Effector CD4-positive, alpha-beta T cell (primary cell): ENCODE measurements at places on chromosomes 5 and 9.

DNA sequence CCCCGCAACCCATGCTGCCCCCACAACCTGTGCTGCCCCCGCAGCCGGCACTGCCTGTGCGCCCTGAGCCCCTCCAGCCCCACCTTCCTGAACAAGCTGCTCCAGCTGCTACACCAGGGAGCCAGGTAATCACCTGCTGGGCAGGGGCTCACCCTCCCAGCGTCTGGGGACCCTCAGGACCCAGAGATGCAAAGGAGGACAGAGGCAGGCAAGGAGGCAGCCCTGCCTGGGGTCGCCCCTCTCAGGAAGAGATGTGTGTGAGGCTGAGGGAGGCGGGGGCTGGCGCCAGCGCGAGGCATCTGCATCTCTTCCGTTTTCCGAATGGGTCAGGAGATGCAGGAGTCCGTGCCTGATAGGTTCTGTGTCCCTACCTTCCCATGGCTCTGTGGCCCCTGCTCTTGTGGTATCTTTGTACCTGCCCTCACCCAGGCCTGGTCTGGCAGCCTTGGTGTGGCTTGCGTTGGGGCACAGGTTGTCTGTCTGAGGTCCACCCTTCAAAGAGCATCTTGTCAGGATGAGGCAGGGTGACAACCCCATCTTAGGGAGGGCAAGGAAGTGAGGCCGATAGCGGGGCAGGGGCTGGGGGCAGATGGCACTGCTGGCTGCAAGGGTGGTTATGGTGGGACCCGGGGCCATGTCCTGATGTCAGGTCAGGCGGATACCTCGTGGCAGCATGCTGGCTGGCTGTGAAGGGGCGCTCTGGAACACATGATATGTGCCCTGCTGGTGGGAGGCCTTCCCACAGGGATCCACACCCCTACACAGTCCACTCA, 75.7 kb downstream of the WNK2 start:
- no peak for DNase-seq

DNA sequence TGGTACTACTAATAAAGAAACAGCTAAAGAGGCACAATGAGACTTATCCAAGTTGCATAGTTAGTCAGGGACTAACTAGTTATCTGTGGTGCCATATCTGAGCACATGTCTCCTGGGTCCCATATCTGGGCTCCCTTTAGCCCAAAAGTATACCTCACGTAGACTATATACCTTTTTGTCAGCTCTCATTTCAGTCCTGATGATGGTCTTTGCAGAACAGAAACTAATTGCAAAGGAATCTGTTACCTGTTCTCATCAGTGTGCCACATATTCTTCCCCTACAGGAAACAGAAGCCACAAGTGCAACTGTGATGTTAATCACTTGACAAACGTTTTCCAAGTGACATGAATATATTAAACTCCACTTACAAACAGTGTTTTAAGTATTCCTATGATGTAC, 395.2 kb downstream of the KIAA0825 start:
- DNase-seq = no peak

GRCh38 chr5:54090495-54091120, 219.8 kb downstream of the ARL15 start:
- DNase-seq = no peak

DNA sequence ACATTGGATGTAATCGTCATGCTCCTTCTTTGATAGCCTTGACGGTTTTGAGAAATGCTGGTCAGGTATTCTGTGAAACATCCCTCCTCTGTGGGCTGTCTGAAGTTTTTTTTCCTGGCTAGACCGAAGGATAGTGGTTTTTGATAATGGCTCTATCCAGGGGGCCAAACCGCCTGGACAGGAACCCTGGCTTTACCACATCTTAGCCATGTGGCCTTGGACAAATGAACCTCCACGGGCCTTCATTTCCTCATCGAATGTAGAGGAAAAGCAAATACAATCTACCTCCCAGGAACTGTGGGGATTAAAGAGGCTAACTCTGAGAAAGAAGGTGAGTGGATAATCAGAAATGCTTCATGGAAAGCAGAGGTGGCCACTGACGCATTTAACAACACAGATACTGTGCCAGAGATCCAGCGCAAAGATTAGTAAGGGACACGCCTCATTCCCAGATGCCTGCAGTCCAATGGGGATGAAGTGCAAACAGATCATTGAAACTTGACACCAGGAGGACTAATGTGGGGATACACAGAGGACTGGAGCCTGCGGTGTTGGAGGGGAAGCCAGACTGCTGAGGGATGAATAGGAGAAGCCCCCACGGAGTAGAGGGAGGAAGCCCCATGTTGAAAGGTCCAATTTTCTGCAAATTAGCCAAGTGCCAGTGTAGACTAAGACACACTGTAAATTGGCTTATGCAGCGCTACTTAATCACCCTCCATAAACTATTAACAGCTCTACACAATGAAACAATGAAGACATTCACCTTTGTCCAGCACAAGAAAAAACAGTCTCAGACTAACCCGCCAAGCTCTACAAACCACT, 41.6 kb downstream of the MYO10 start:
- no peak for DNase-seq

DNA sequence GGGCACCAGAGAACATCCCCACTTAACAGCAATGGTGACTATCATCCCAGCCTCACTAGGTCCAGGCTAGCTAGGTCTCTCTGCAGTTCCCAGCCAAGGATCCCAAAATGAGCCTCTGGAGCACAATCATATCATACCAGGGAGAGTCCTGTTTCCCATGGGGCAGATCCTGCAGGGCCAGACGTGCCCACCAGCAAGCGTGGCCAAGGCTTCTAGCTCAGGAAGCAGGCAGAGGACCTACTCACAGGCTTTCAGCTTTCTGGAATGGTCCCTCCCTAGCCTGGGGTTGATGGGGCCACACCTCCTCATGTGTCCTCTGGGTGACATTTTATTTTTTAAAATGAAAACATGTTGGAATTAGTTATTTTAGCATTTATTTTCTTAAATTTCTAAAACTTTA, 45.7 kb upstream of the PITX1 start:
- DNase-seq = no peak

GRCh38 chr9:124386201-124386600, 29.0 kb downstream of the PSMB7 start:
- DNase-seq = no peak

- no peak for DNase-seq
These were observed 28.5 kb upstream of the CETN3 start for GRCh38 chr5:90438100-90438499.

DNA sequence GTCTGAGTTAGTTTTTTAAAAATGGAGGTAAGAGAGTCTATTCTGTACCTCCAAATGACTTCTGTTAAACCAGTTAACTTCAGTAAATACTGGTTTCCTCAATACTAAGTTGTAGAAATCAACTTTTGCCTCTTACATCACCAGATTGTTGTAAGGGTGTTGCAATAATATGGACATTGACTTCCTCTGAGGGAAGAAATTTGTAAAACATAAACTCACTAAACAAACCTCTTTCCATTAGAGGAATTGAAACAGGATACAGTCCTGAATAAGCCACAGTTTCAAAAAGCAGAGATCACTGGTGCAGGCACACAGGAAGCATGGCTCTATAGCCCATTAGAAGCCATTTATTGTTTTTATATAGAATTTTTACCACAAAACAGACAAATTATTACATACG, 32.7 kb upstream of the SLCO6A1 start:
- DNase-seq = no peak

DNA sequence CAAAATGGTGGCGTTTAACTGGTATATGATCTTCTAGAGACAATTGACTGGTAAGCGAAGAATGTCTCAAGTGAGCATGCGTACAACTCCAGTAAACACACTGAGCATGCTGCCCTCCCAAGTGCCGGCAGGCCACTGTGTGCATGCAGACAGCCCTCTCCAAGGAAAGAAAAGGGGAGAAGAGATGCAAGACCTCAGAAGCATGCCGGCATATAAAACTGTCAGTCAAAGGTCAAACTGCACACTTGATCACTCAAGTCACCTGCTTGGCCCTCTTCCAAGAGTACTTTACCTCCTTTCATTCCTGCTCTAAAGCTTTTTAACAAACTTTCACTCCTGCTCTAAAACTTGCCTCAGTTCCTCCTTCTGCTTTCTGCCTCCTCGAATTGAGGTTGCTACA, 910.2 kb downstream of the TAF11L14 start:
- no peak for DNase-seq

DNA sequence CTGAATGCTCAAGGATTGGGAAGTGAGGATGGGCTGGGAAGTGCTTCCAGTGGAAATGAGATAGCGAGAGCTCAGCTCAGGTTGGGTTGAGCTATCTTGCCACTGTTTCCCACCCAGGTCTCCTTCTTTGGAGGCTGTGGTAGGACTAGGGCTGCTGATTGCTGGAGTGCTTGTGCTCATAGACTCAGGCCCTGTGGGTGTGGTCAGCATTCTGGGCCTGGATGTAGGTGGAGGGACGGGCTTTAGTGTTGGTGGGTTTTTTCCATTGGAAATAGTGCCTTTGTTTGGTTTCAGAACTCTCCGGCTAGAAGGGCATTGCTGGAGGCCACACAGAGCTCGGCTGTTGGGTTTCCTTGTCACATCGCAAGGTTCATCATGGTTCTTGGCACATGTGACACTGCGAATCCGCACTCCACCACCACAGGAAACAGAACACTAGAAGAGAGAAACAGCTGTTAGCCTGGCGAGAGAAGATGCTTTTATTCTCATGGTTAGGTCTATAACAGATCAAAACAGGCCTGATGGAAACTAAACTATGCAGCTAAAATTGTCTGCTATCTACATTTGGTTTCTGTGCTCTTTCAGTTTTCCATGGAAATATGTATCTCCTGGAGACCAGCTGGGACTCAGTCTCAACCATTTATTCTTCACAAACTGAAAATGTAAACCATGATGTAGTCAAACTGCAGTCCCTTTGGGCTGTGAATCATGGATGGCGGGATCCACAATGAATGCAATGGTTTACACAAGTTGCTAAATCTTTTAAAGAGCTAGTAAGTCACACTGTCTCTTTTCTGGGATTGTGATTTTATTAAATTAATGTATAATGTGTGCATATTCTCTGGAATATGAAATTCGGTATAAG, 136.2 kb downstream of the TARS1 start:
- DNase-seq = no peak

GRCh38 chr9:19492775-19493173, 84.0 kb downstream of the ACER2 start:
- DNase-seq = no peak

DNA sequence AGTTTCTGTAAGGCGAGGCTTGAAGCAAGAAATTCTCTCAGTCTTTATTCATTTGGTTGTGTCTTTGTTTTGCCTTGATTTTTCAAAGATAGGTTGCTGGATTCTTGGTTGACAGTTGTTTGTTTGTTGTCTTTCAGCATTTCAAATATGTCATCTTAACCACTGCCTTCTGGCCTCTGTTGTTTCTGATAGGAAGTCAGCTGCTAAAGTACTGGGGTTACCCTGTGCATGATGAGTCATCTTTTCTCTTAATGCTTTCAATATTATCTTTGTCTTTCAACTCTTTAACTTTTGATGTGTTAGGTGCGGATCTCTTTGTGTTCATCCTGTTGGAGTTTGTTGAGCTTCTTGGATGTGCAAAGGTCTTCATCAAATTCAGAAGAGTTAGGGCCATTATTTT, 1571.3 kb downstream of the MAT2B start:
- no peak for DNase-seq

GRCh38 chr9:128244837-128245231, 31.0 kb downstream of the GOLGA2 start:
- no peak for DNase-seq

- DNase-seq = no peak
These were observed 61.8 kb downstream of the CTSL start for GRCh38 chr9:87787735-87788134.

DNA sequence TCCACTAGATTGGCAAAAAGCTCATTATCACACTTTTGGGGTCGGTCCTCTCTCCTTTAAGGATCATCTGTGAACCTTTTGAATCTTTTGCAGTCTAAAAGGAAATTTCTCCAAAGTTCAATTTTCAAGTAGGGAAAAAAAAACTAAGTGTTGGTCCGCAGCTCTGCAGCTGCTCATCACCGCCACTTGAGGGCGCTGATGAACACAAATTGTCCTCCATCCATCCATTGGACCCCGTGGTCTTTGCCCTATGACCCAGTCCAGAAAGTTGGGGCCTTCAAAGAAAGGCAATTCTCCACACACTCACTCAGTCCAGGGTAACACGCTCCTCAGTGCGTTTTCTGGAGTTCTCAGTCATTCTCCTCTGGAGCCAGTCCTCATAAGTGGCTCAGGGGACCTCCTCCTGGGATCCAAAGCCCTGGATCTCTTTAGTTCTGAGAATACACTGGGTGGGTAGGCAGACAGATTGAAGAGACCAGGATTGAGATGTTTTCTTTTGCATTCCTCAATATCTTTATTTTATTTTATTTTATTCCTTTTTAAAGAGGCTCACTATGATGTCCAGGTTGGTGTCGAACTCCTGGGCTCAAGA, 63.6 kb upstream of the SLC28A3 start:
- DNase-seq = no peak

GRCh38 chr9:27880635-27881034, 307.4 kb upstream of the C9orf72 start:
- no peak for DNase-seq

GRCh38 chr9:91086657-91087461, 274.9 kb downstream of the AUH start:
- no peak for DNase-seq

GRCh38 chr5:13910637-13911288, 33.7 kb downstream of the DNAH5 start:
- DNase-seq = no peak

- no peak for DNase-seq
These were observed 764 bp downstream of the CAMLG start for GRCh38 chr5:134738963-134739661.

DNA sequence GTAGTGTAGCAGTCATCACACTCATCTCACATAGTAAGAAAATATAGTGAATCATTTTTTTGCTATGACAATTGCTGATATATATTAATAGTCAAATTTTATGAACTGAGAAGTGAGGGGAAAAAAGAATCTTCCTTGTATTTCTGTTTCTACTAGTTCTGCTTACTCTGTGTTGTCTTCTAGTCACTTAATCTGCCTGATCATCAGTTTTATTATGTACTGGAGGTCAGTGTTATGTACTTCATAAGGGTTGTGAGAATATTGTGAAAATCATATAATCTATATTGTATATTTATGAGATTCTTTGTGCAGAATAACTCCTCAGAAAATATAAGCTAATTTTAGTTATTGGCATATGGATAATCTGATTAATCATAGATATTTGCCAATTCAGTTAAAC, 546.9 kb upstream of the RIOK2 start:
- DNase-seq = no peak

DNA sequence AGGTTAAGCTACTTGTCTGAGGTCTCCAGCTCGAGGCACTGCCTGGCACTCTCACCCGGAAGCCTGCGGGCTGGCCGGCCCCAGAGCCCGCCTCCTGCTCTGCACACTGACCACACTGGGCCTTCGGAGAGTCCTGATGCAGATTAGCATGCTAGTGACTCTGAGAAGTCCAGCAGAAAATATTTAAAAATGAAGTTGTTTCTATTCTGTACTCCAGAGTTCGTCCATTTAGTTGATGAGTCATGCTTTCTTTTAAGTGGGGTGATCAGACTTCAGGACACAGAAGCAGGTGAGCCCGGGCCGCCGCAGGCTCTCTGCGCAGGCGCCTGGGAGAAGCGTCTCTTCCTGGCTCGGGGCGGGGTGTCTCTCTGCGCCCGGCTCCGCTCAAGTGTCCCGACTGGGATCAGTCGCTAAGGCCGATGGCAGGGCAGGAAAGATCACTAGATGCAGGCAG, 32.5 kb downstream of the FAM240B start:
- DNase-seq = no peak
